Kasumi-1 (cell line): ENCODE measurements at places on chromosomes 2 and 18.

DNA sequence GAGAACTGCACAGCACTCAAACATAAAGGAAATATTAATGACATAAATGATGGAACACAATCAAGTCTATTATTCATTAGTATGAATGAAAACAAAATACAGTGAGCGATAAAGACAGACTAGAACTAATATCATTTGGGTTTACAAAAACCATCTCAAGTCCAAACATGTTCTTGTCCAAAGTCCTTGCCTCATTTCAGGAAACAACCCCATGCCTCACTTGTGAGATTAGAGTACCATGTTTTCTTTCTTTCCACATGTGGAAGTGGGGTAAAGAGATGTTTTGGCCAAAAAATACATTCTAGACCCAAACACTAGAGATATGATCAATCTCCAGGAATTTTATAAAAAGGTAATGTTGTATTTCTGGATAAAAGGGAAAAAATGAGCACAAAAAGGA lies 53.3 kb upstream of the NFE2L2 start:
- DNase-seq = no peak

GRCh38 chr18:46587600-46587999 lies 69.4 kb downstream of the LOXHD1 start:
- no peak for DNase-seq

GRCh38 chr2:218221000-218221399 lies 4.0 kb downstream of the ARPC2 start:
- DNase-seq = no peak

GRCh38 chr2:151953467-151953866 lies 125.2 kb upstream of the ARL5A start:
- DNase-seq = no peak

DNA sequence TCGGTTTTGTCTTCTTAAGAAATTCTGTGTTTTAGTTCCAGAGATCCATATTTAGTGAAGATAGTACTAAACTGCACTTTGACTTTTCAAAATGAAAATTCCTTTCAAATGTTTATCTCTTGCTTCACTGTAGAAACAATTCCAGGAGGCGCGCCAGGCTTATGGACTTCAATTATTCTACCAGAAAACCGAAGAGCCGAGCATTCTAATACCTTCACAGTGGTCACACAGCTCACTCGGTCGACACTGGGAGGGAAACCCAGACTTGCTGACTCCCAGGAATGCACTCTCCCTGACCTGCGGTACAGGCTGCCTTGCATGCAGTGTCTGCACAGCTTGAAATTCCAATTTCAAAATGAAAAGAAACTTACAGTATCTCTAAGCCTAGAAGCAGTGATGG lies 119.9 kb upstream of the PIEZO2 start:
- DNase-seq = no peak

- no peak for DNase-seq
These were observed 291.0 kb upstream of the SOX11 start for GRCh38 chr2:5401115-5401657.

DNA sequence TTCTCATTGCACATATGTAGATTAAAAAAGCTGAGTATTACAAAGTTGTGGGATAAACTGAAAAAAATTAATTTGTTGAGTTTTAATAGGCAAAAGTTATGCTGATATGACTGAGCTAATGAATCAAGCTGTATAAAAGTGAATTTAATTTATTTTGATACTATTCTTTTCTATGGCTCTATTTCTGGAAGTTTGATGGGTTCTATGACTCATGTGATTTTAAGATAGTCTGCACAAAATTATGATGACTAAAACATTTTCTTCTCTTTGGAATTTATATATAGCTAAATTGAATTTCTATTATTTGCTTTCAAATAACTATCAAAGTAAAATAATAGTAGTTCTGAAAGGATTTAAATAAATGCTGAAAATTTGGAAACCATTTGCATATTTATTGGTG lies 71.0 kb upstream of the MMADHC start:
- no peak for DNase-seq

DNA sequence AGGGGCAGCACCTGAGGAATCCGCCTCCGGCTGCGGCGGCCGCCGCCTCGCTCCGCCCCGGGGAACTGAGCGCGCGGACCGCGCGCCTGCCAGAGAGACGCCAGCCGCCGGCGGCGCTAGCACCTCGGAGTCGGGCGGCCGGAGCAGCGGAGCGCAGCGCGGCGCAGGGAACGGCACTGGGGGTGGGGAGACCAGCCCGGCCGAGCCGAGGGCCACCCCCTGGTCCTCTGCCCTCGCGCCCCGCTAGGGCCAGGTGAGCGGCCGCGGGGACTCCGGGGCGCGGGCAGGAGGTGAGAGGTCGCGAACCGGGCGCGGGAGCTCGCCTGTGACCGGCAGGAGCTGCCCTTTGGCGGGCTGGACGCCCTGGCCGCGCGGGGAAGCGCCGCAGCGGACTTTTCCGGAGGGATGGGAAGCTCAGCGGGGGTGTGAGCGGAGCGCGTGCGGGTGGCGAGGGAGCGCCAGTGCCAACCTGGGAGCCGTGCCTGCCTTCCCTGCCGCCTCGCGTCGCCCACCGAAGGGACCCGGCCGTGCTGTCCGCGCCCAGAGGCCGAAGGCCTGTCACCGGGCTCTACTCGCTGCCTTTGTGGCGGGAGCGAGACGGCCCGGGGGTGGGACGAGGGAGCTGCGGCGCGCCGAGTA lies at the start of gene GREB1L:
Gene GREB1L, plus strand, starts transcription at position 92 of the 639 bp plus-strand sequence. CDS start 141,287 bp downstream, outside the sequence.
- peak; percentile 51 for DNase-seq

GRCh38 chr18:62248313-62248712 lies 61.3 kb downstream of the RELCH start:
- no peak for DNase-seq

DNA sequence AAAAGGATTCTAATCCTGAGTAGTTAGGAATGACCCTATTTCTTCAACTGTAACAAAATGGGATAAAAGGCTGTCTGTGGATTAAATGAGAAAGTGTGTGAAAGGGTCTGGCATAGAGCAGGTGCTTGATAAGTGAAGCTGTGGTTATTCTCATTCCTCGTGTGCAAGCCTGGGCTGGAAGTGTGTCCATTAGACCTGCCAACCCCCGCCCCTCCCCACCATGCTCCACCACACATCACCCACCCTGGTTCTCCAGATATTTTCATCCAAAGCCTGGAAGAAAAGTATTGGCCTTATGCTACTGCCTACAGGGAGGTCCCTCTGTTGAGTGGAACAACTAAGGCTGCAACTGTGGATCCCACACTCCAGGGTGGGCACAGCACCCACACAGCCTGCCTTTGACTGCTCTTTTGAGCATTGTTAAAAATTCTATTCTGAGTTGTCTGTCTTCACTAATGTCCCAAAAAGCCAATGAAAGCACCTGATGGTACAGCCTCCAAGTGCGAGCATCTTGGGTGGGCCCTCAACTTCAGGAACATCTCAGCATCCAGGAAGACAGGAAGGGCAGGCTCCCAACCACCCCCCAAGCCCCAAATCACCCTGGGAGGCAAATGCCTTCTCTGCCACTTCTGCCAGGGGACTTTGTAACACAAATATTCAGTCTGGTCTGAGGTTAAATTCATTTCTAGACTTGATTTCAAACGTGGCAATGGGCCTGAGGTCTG lies 102.8 kb upstream of the PPP1CB start:
- no peak for DNase-seq

DNA sequence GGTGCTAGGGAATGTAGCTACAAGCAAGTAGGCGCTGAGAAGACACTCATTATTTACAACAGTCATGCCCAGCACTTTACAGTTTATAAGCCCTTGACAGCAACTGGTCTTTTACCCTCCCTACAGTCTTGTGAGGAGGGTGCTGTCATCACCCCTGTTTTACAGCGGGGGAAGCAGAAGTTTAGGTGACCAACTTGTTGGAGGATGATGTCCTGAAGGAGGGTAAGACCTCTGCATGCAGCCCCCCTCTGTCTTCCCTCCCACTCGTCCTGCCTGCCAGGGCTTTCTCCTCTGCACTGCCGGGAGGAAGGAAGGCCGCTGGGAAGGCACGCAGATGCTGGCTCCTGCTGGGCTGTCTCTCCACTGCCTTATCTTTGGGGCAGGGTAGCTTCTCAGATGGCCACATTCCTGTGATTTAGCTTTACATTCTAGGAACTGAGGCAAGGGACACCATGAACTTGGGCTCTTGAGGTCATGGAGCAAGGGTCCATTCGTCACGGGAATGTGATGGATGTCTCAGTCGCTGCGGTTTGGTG lies 972 bp downstream of the IL1R1 start:
- no peak for DNase-seq

GRCh38 chr2:127681288-127681804 lies 6.0 kb upstream of the LIMS2 start:
- no peak for DNase-seq

GRCh38 chr2:112701052-112701451 lies 19.8 kb upstream of the NT5DC4 start:
- no peak for DNase-seq

DNA sequence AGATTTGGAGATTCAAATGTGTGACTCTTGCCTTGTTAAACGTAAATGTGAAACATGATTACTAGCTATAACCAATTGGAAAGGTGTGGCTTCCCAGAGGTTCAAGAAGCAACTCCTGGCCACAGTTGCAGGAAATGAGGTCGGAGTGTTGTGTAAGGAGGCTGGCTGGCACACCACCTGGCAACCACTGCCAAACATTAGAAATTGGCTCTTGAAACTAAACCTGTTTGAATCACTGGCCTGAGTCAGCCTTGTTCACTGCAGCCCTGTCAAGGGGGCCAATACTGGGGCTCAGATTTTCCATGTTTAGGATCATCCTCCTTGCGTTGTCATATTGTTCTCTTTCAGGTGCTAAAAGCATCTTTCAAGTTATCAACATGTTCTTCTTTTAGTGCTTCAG lies 206.3 kb downstream of the ARL6IP6 start:
- DNase-seq = no peak

- no peak for DNase-seq
These were observed 11.1 kb upstream of the FBXO11 start for GRCh38 chr2:47917276-47917961.

GRCh38 chr2:110816404-110817365 lies 84.3 kb downstream of the ACOXL start:
- no peak for DNase-seq

GRCh38 chr2:18209934-18210639 lies 331.6 kb downstream of the KCNS3 start:
- no peak for DNase-seq

- no peak for DNase-seq
These were observed 23.4 kb upstream of the CERS6 start for GRCh38 chr2:168432565-168433186.

DNA sequence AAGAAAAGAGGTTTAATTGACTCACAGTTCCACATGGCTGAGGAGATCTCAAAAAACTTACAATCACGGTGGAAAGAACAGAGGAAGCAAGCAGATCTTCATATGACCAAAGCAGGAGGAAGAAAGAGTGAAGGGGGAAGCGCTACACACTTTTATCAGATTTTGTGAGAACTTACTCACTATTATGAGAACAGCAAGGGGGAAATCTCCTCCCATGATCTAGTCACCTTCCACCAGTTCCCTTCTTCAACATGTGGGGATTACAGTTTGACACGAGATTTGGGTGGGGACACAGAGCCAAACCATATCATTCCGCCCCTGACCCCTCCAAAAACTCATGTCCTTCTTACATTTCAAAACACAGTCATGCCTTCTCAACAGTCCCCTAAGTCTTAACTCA lies 54.2 kb downstream of the G6PC2 start:
- DNase-seq = no peak

- DNase-seq = no peak
These were observed 94.5 kb downstream of the VSNL1 start for GRCh38 chr2:17634997-17635396.

DNA sequence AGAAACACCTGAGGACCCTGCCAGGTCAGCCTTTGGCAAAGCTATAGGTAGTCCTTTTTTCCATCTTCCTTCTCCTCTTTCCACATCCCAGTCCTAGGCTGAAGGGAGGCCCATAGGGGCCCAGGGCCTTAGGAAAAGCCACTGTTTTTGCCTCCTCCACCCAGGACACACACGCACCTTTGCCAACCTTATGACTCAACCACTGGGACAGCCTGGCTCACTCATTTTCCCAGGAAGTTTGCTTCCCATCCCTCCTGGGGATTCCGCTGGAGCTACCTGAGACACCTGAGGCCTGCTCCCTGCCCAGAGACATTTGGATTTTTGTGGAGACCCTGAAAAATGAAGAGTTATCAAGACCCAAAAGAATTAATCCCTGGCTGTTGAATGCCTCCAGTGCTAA lies 273.4 kb upstream of the SIX2 start:
- no peak for DNase-seq

DNA sequence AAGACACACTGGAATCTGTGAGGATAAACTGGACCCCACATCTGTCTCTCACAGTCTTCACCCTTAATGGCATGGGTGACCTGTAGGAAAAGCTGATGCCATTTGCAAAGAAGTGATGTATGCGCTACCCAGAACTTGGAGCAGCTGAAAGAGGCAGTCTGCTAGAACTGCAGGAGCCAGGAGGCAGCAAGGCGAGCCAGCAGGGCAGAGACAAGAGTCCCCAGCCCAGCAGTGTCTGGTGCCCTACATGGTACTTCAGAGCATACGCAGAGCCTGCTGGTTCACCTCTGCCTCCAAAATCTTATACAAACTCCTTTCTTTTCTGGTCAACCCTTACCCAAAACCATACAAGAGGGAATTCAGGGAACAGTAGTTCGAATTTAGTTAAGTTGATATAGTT lies 683.1 kb upstream of the RAB6C start:
- no peak for DNase-seq

DNA sequence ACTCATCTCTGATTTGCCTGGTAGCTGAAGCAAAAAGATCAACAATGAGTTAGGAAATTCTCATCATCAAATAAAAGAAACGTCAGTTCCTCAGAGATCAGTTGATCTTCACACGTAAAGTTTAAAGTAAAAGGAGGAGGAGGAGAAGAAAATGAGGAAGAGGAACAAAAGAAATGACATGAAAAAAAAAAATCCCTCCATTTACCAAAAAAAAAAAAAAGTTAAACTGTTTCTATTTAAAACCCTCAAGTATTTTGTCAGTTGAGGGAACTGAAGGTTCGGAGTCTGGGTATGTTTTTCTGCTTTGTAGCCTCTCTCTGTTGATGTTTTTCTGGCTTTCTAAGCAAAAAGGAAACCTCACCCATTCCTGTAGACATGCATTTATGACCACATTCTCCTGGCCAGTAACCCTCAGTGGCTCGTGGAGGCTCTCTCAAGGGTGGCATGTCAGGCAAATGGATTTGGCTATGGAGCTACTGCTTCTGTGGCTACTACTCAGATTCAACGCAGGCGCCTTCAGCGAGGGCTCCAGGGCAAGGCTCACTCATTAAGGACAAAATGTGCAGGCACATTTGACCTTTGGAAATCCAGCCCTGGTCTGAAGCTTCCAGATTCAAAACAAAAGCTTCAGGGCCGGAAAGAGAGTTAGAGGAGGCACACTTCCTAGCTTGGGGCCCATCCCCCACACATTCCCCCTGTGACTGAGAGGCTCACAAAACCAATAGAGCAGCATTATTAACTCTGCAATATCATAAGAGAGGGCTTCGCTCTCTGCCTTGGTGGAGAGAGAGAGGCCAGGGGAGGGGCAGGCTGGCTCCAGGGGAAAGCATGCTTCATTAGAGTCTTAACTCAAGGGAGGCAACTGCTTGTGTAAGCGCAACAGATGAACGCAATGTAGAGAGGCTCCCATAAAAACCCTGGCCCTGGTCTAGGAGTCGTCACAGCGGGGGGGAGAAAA lies 22.3 kb downstream of the KLF7 start:
- peak; percentile 25 for DNase-seq

- DNase-seq = no peak
These were observed 14.6 kb downstream of the ACSL3 start for GRCh38 chr2:222875482-222875881.

- peak; percentile 85 for DNase-seq
These were observed 18.9 kb upstream of the IL1R2 start for GRCh38 chr2:101972621-101973434.

- DNase-seq = peak; percentile 0
These were observed 187.5 kb downstream of the TWIST2 start for GRCh38 chr2:239035361-239035814.

- no peak for DNase-seq
These were observed 279.5 kb upstream of the POU3F3 start for GRCh38 chr2:104574367-104574766.
